ENCODE measurements at places on chromosomes 6 and 20.

DNA sequence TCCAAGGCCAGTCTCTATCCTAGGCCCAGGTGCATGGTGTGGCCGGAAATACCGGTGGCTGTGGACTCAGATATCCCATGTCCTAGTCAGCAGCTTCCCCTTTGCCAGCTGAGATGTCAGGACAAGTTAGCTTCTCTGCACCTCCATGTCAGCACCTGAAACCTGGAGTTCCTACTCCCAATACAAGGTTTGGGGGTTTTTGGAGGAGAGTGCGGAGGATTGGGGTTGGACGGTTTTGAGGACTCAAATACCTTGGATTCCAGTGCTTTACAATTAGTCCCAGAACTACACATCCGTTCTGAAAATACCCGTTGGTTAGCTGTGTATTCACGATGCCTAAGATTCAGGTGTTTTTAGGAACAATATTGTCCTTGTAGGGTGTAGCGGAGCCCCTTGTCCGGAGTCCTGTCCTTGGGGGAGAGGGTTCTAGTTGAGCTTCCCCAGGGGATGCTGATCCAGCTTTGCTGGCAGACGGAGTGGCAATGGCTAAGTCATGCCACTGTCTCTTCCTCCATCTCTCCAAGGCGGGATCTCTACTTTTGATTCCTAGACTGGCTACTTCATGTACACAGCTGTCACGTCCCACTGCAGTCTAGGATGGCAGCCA lies 45.0 kb downstream of the ADNP start:
- no peak for DNase-seq

- DNase-seq, result no peak
Observed at GRCh38 chr6:152123076-152123475, 315.6 kb downstream of the ESR1 start.

- DNase-seq, result no peak
Observed at GRCh38 chr6:45836438-45836824, 179.2 kb downstream of the CLIC5 start.

GRCh38 chr6:136036601-136037000 lies 185.1 kb downstream of the PDE7B start:
- DNase-seq, result no peak

- no peak for DNase-seq
Observed at GRCh38 chr20:57591289-57592229, 28.7 kb downstream of the ZBP1 start.

DNA sequence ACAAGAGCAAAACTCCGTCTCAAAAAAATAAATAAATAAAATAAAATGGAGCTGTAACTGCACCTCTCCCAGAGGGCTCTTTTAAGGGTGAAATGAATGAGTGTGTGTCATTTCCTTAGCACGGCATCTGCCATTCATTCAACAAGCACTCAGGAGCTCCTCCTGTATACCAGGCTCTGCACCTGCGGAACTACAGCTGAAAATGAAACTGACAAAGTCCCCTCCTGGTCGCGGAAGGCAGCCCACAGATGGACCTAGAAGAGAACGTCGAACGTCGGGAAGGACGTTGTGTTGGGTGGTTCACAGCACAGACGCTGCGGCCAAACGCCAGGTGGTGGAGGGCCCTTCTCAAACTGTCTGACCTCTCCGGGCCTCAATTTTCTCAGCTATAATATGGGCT lies 256.4 kb downstream of the TFAP2C start:
- DNase-seq, result no peak

DNA sequence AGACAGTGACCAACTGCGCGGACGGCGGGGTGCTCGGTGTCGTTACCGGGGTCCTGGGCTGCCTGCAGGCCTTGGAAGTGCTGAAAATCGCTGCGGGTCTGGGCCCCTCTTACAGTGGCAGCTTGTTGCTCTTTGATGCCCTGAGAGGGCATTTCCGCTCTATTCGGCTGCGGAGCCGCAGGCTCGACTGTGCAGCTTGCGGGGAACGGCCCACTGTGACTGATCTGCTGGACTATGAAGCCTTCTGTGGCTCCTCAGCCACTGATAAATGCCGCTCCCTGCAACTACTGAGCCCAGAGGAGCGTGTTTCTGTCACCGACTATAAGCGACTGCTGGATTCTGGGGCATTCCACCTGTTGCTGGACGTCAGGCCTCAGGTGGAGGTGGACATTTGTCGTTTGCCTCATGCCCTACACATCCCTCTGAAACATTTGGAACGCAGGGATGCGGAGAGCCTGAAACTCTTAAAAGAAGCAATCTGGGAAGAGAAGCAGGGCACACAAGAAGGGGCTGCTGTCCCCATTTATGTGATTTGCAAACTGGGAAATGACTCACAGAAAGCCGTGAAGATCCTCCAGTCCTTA lies 1.0 kb downstream of the MOCS3 start:
- DNase-seq, result no peak

DNA sequence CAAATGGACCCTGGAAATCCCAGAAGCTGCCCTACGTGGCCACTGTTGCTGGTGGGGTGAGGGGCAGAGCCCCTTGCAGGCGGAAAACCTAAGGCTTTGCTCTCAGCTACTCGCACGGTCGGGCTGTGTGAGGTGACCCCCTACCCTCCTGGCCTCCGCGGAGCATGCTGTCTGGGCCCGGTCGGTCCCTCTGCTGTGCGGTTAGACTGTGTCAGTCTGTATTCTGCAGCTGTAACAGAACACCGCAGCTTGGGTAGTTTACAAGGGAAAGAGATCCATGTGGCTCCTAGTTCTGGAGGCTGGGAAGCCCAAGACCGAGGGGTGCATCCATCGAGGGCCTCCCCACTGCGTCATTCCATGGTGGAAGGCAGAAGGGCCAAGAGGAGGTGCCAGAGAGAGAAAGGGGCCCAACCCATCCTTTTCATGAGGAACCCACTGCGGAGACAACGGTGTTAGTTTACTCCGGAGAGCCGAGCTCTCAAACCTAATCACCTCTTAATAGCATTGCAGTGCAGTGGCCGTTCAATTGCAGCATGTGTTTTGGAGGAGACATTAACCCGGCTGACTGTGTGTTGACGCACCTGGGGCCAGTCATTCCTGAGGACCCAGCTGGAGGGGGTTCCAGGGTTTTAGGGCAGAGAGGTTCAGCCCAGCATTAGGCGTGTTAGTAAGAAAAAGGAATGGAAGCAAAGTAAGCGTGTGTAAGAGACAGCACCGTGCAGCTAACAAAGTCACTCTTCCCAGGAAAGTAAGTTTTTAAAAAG lies 18.3 kb downstream of the COL9A3 start:
- no peak for DNase-seq

DNA sequence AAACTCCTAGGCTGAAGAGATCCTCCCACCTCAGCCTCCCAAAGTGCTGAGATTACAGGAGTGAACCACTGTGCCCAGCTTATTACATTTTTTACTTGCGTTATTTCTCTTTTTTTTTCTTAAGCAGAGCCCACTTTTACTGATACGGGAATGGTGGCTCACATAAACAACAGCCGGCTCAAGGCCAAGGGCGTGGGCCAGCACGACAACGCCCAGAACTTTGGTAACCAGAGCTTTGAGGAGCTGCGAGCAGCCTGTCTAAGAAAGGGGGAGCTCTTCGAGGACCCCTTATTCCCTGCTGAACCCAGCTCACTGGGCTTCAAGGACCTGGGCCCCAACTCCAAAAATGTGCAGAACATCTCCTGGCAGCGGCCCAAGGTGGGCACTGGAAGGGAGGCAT lies 10.5 kb downstream of the CAPN11 start:
- no peak for DNase-seq

- DNase-seq, result no peak
Observed at GRCh38 chr6:122049341-122049740, 350.1 kb upstream of the HSF2 start.

GRCh38 chr6:7674291-7674690 lies 51.6 kb upstream of the BMP6 start:
- no peak for DNase-seq

DNA sequence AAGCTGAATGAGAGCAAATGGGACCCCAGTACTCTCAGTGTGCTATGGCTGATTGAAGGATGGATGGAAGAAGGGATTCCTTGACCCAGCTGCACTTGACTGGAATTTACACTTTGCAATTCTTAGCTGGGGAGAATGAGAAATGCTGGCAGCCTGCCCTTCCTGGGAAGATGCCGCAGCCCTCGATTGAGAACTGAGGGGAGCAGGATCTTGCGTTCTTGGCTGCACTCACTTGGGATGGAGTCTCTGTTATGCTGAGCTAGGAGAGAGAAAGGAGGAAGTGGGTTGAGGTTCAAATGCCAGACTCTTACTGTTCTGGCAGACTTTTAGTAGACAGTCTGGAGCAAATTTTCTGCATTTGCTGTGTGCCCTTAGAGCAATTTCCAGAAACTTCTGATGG lies 221.2 kb downstream of the FNDC1 start:
- DNase-seq, result no peak

DNA sequence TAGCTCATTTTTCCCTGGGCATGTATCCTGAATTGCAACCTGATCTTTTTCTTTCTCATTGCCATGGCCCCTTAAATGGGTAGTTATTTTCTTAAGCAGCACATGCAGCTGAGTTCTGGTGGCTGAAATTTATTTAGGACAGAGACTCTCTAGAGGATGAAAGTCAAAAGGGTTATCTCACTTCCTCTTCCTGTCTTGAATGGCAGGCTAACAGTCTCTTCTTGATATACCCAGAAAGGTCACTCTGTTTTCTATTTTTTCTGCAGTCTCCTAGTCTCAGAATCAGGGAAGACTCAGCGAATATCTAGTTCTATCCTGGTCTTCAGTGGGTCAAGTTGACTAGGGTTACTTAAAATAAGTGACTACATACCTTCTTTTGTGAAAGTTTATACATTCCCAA lies 243.3 kb downstream of the EPHA7 start:
- DNase-seq, result no peak

DNA sequence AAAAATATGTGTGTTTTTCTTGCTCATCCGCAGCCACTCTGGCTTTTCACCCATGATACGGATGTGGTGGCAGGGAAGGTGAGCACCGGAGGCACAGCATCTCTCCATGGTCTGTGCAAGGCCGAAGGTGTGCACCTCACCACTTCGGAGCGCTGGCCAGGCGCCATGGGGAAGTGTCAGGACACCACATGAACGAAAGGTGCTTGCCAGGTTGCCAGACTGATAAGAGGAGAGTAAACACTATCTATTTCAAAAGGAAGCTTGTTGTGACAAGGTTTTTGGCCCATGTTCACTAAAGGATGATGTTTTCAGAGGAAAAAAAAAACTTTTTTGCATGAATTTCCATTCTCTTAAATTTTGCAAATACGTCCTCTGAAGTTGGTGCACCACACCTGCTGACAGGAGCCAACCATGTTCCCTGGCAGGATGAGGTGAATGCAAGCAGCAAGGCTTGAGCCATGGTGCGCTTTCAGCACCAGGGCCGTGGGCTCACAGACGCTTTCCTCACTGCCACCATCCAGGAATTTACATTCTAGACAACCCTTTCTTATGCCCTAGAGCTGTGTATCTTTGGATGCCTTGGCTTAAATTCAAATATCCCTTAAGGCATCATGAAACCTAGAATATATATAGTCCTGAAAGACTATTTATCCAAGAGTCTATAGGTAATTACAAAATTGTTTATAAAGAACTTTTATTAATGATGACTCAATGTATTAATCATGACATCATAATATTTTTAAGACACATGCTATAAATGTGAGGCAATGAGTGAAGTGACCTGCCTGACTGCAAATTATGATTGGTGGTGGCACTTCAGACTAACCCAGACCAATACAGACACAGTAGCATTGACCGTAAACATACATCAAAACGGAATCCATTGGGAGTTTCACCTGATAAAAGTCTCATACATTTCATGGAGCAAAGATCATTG lies 234.5 kb downstream of the TFAP2A start:
- no peak for DNase-seq

DNA sequence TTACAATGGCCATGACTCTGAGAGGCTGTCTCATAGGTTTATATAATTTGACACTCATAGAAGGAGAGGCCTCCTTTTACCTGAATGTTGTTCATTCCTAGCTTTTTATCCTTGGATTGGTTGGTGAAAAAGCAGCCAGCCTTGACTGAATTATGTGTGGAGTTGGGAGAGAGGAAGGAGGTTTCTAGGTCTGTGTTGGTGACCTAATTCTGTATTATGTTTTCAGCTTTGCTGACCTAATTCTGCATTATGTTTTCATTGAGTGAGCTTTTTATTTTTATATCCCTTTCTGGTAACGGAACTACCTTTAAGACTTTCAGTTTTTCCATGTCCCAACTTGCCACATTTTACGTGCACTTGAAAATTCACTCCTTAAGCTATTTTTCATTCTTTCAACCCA lies 59.1 kb upstream of the RNF144B start:
- no peak for DNase-seq

GRCh38 chr6:125959041-125959440 lies 2.5 kb downstream of the HINT3 start:
- DNase-seq, result no peak

DNA sequence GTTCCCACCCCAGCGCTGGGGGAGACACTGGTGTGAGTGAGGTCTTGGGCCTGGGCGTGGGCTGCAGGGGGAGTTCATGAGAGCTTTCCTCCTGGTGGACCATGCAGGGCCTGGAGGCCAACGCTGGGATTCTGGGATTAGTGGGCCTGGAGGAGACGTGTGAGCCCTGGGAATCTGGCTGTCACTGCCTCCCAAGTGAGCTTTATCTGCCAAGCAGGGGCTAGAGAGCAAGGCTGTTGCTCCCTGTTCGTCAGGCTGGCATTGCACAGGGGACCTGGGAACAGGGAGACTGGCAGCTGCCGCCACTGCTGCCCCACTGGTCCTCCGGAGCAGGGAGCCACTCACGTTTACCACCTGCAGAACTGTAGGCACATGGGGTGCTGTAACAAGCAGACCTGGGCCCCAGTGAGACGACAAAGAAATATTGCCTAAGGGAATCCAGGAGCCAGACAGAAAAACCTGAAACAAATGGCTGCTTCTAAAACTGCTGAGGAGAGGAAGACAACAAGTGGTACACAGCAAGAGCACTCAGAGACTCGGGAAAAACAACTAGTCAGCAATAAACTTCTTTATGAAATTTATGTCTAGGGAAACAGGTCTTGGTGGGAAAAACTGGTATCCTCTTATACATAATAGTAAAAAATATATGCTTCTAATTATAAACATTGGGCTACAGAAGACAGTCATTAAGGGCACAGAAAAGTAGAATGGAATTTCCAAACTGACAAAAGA lies 45.2 kb downstream of the PPP1R3G start:
- DNase-seq, result no peak

DNA sequence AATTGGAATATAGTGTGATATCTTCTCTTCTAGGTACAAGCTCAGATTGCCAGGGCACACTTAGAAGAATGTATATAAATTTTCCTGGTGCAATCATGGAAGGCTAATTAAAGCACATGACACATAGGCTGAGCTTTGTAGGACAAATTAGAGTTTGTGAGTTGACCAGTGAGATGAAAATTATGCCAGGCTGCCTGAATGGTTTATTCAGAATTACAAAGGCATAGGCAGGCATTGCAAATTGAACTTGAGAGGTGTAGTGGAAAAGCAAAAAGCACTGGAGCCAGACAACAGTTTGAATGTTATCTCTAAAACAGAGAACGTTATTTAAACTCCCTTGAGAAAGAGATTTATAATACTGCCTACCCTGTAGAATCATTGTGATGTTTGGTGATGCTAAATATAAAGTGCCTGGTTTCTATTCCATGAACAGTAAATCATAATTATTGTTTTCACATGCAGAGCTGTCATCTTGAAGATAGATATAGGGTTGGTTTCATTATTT lies 712.1 kb downstream of the TBC1D32 start:
- no peak for DNase-seq

Data from activated CD4-positive, CD25-positive, alpha-beta regulatory T cell treated with anti-CD3 and anti-CD28 coated beads, Interleukin-2, amount 50 U/mL, for 16 hours (primary cell).